Transverse colon (tissue), 4 donors: ENCODE measurements at places on chromosomes 2 and 18.

GRCh38 chr2:96875498-96876268 lies 5.8 kb upstream of the SEMA4C start:
- DNase-seq = no peak

- DNase-seq = no peak
These were observed 66.8 kb upstream of the SPRED2 start for GRCh38 chr2:65499216-65499615.

DNA sequence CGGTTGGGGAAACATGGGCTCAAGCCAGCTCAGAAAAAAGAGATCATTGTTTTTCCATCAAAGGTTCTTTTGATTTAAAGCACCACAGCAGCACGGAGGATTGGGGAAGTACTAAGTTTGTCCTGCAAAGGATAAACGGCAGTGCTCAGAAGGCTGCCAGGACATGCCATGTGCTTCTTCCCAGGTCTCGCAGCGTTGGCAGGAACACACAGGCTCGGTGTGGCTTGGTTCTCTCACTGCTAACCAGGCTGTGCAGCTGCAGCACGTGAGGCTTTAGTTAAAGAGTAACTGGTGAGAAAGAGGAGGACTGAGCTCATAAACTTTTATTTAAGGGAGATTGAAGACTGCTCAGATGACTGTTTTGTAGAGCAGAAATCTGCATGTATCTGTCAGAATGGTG lies 264.3 kb downstream of the TSN start:
- DNase-seq = peak; percentile 62

DNA sequence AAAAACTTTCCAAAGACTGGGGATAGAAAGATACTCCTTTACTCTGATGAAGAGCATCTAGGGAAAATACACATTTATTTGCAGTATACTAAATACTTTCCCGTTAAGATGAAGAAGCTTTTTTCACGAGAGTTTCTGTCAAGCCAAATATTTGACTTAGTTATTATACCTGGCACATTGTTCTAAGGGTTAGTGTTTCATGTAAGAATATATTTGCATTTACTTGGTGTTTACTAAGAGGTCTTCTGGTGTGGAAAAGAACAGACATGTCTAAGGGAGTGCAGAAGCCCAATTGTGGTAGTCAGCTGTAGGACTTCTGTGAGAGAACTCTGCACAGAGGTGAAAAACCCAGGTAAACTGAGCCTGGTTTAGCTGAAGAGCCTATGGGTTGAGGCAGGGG lies 457.6 kb upstream of the SOX11 start:
- DNase-seq = no peak

GRCh38 chr2:10162586-10163497 lies 40.3 kb downstream of the RRM2 start:
- no peak for DNase-seq

DNA sequence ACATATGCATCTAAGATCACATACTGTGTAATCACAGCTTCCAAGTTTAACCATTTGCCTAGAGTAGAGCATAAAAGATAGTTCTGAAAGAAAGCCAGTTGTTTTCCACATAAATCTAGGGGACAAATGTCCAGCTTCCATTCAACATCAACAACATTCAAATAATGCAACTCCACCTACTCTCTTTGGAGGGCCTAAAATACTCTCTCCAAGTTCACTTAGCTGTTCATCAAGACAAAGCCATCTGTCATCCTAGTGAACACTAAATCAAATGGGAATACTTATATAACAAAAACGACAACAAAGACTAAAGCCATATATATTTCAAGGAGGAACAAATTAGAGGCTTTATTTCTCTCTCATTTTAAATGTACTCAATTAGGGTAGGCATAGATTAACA lies 221.5 kb upstream of the CDH2 start:
- DNase-seq = no peak

GRCh38 chr2:174663550-174663949 lies 65.9 kb upstream of the WIPF1 start:
- DNase-seq = no peak

GRCh38 chr2:49753344-49753985 lies 599.1 kb upstream of the FSHR start:
- no peak for DNase-seq

- DNase-seq = no peak
These were observed 80.6 kb downstream of the ADCYAP1 start for GRCh38 chr18:985212-985661.

GRCh38 chr2:203328760-203329540 lies 756 bp downstream of the ABI2 start:
- peak; percentile 30 for DNase-seq

- DNase-seq = peak; percentile 81
These were observed 243.8 kb downstream of the BABAM2 start for GRCh38 chr2:28134262-28134812.

DNA sequence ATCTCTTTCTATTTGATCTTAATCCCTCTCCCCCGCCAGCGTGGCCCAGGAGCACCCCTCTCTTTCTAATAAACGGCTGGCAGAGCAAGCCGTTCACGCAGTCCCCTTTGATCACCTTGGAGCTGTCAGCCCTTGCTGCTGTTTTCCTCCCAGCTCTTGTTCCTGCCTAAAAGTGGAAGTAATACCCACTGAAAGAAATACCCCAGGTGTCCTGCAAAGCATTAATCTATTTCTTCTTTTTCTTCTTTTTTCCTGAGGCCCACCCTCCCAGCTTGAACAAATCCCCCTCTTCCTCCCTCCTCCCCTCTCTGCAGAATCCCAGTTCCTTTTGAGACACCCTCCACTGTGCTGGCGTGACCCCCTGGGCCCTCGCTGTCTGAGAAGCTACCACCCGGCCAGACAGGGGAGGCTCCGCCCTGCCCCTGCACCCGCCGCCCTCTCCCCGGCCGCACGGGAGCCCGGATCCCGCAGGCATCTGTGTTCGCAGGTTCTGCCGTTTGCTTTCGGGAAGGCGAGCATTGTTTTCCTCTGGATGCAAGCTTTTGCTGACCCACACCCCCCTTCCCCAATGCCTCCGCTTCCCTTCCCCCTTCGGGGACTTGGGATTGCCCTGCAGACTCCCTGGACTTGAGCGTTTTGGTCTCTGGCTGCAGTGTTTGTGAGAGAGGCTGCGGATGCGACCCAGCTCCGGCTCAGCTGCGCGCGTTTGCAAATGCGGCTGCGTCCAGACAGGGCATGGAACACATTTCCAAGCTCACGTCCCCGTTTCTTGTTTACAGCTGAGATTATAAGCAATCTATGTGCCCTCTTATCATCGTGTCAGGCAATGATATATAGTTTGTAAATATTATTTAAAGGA lies 631.5 kb downstream of the NYAP2 start:
- peak; percentile 17 for DNase-seq

DNA sequence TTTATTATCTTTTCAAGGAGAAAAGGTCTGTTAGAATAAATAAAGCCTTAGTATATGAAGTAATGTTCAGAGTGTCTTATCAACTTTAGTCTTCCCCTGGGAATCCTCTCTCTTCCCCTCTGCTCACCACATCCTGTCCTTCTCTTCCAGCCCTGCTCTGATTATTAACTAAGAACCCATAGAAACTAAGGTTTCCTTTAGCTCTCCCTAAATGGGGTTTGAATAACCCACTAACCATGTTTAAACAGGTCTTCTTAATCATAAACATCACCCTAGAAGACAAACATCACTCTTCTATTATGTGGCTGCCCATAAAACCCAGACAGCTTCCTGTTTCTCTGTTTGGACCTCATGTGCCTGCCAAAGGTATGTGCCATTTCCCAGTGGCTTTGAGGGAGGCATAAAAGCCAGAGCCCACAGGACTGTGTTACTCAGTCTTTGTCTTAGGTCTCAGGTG lies 50.1 kb downstream of the SLC14A1 start:
- DNase-seq = no peak

GRCh38 chr2:165804719-165805118 lies 10.7 kb upstream of the GALNT3 start:
- peak; percentile 12 for DNase-seq

GRCh38 chr18:63232826-63233225 lies 86.7 kb downstream of the BCL2 start:
- DNase-seq = no peak

DNA sequence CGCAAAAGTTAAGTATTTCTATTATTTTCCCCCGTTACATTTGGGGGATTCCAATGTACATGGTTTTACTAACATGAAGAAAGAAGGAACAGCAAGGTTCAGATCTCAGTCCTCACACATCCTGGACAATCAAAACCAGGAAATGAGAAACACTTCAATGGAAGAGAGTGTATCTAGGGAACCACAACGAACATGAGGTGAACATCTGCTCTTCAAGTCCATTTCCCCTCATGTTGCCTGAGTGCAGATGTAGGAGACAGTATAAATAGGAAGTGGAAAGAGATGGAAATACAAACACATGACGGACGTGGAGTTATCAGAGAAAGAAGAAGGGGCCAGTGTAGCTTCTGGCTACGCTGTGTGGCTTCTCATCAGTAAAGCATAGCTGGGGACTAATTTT lies 52.6 kb downstream of the CHN1 start:
- no peak for DNase-seq

GRCh38 chr2:240403396-240404104 lies 31.9 kb upstream of the GPC1 start:
- no peak for DNase-seq

DNA sequence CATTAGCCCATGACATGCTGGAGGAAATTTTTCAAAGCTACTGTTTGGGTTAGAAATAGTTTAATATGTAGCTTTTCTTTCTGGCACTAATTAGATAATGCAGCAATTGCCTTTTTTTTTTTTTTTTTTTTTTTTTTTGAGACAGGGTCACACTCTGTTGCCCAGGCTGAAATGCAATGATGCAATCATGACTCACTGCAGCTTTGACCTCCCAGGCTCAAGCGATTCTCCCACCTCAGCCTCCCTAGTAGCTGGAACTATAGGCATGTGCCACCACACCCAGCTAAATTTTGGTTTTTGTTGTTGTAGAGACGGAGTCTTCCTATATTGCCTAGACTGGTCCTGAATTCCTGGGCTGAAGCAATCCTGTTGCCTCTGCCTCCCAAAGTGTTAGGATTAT lies 136.2 kb downstream of the SP100 start:
- DNase-seq = no peak

- no peak for DNase-seq
These were observed 255.8 kb downstream of the ASXL3 start for GRCh38 chr18:33833842-33834241.

- no peak for DNase-seq
These were observed 181.5 kb downstream of the TCF4 start for GRCh38 chr18:55406451-55406991.

- no peak for DNase-seq
These were observed 91.0 kb upstream of the LYPD1 start for GRCh38 chr2:132760971-132761370.

DNA sequence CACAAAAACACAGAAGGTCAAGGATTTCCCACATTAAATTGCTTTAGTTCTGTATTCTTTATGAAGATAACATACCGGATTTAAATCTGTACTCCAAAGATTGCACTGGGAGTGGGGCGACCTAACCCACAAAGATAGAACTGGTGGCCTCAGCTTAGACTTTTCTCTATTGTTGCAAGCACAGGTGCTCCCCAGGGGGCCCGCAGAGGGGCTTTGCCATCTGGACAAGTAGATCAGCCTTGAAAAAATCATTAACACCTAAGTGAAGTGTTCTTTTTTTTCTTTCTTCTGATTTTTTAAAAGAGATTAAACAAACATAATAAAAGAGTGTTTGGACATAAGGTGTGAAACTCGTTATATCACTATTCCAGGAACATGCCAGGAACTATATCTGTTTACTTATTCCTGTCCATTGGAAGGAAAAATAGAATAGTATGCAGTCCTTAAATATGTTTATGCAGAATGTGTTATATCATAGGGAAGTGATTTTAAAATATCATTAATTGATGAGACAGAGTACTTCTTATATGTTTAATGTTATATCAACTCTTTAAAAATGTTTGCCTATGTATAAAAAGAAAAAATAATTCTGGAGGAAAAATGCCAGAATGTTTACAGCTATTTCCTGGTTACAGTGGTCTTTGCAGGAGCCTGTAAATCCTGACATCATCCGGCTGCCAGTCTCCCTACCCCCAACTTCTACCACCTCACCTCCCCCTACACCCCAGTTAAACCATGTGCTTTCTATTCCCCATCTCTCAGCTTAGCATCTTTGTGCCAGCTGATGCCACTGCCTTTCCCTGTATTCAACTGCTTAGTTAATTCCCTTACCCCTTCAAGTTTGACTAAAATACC lies 679.2 kb downstream of the CNTNAP5 start:
- DNase-seq = no peak

GRCh38 chr18:49834258-49834657 lies 20.9 kb upstream of the ACAA2 start:
- DNase-seq = no peak

DNA sequence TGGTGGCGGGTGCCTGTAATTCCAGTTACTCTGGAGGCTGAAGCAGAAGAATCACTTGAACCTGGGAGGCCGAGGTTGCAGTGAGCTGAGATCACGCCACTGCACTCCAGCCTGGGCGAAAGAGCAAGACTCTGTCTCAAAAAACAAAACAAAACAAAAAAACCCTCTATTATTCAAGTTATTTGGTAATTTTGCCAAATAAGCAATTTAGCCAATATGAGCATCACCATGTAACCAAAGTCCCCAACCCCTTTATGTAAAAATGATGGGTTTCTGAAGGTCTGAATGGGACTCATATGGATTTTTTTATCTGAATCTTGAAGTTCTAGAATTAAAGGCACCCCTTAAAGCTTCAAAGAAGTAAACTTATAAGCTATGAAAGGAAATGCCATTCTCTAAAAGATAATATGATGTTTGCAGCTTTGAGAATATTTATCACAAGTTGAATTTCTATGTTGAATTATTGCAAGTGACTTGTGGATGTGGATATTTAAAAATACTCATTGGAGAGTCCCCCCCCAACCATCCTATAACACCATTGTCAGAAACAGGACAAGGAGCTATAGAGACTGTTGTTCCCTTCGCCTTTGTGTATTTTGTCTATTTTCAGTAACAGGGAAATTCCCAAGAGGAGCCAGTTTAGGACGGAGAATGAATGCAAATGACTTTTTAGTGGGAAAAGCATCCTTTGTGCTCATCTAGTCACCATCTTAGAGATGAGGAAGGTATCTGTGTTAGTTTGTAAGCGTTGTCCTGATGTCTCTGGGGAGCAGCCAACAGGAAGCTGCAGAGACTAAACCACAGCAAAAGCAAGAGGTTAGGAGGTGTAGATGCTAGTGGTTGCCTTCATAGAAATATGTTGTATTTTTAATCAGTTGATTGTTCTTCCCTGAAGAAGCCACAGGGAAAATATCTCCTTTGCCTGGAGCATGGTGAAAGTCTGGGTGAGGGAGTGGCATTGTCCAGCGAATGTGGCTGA lies 68.3 kb downstream of the TET3 start:
- DNase-seq = no peak

GRCh38 chr2:102509749-102510148 lies 36.7 kb downstream of the SLC9A4 start:
- no peak for DNase-seq

GRCh38 chr2:149799013-149799705 lies 211.6 kb upstream of the MMADHC start:
- no peak for DNase-seq

GRCh38 chr18:51525453-51526225 lies 328.2 kb upstream of the MEX3C start:
- no peak for DNase-seq
